ENCODE measurements at places on chromosomes 6 and 20.

GRCh38 chr20:55375920-55376319, 629.4 kb downstream of the CBLN4 start:
- DNase-seq = no peak

- no peak for DNase-seq
Measured at GRCh38 chr6:118744261-118744941, 93.0 kb upstream of the CEP85L start.

- no peak for DNase-seq
Measured at GRCh38 chr20:35021063-35021462, 65.4 kb downstream of the MYH7B start.

DNA sequence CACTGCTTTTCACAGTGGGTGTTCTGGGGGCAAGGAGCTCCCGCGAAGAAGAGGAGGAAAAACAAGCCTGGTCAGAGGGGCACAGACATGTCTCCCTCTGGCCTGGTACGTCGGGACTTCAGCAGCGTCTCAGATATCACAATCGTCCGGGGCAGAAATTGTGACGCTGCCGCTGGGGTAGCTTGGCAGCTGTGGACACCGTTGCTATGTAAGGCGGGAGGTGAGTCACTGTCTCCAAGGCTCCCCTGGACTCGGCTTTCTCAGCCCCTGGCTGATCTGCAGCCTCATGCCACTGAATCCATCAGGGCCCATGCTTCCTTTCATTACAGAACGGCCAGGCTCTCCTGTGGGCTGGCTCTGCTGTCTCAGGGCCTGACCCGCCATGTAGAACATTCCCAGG, 98.7 kb downstream of the SULF2 start:
- DNase-seq = peak; percentile 32

DNA sequence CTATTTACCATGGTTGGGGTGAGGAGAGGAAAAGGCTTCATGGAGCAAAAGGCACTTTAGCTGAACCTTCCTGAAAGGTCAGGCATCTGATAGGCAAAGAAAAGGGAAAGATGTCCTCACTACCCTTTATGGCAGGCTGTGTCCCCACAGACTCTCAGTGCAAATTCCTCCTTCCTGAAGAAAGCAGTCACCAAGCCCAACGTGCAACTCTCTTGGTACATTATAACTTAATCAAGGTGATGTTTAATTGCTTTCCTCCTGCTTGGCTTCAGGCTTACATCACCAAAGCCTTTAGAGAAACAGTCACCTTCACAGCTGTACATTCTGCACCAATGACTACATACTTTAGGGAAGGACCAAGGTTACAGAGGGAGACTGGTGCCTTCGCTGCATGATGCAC, 2.1 kb upstream of the CLIC5 start:
- no peak for DNase-seq

GRCh38 chr6:64411226-64411625, 775.6 kb downstream of the PHF3 start:
- DNase-seq = no peak
